Epithelial cell of esophagus (primary cell): ENCODE measurements at places on chromosomes 5 and 9.

DNA sequence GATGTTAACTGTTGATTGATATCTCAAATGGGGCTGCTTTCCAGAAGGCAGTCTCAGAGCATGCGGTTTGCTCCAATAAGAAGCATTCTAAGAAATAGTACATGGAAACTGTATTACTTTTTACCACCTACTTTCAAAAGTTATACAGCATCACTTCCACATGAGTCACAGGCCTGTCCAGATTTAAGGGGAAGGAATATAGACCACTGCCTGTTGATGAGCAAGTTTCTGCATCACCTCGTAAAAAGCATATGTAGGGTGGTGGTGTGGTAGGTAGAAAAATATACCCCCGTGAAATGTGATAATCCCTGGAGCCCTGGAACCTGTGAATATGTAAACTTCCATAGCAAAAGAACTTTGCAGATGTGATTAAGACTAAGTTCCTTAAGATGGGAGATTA lies 816.6 kb upstream of the CDH6 start:
- DNase-seq, result no peak

- peak; percentile 50 for DNase-seq
Measured at GRCh38 chr5:172860520-172861443, 26.7 kb downstream of the ERGIC1 start.

- no peak for DNase-seq
Measured at GRCh38 chr5:11477786-11478185, 426.5 kb downstream of the CTNND2 start.

DNA sequence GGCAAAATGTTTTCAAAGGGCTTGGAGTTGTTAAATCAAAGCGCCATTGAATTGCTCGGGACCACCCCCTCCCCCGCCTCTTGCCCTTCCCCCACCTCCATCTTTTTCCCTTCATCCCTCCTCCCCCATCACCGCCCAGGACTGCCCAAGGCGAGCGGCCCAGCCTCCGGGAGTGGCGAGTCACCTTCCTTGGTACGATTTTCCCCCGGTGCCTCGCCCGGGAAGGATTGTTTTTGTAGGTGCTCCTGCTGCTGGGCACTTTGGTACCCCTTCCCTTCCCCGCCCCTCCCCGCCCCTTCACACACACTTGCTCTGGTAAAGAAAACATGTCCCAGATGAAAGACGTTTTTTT lies 61.2 kb downstream of the TMEM174 start:
- DNase-seq, result no peak

DNA sequence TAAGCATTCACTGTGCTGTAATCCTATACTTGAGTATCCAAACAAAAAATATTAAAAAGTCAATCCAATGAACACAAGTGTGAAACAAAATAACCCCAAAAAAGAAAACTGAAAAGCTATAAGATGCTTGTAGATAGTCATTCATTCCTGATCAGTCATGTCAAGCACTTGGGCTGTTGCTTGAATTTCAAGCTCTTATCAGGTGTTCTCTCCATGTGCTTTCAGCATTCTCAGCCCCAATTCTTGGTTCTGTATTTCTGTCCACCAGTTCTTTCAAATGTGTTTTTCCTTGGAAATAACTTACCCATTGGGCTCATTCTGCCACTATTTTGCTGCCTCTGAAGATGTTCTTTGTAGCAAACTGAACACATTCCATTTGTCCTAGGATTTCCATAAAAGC lies 4.7 kb downstream of the ZFAND5 start:
- DNase-seq, result no peak

DNA sequence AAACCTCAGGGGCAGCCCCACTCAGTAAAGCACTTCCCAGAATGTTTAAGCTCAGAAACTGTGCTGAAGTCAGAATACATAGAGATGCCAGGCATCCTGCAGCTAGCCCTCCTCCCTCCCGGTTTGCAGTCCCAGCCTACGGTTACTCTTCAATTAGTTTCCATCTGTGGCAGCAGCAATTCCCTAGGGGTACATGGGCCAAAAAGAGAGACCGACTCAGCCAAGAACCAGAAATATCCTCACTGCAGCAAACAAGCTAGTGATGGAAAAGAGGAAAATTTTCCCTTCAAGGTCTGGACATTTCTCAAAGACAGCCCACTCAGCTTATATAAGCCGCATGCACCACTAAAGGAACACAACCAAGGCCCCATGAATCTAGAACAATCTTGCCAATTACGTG lies 89.1 kb upstream of the PPP2R2B start:
- DNase-seq, result no peak
